ENCODE measurements at places on chromosomes 5 and 9.

DNA sequence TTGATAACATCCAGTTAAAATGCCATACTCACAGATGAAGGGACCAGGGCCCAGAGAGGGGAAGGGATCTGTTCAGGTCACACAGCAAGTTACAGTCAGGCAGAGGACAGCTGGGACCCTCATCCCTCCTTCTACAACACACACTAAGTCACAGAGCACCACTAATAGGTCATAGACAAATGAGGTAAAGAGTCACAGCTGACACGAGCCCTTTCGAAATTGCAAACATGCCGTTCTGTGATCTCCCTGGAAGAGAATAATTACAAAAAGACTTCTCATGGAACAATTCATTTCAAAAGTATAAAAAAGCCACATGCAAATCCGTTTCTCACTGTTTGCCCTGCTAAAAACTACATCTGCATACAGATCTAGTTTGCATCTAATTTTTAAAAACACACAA lies 15.5 kb downstream of the IGFBPL1 start:
- DNase-seq = no peak

- DNase-seq = no peak
Measured at GRCh38 chr5:75116856-75117255, 64.5 kb upstream of the GCNT4 start.

DNA sequence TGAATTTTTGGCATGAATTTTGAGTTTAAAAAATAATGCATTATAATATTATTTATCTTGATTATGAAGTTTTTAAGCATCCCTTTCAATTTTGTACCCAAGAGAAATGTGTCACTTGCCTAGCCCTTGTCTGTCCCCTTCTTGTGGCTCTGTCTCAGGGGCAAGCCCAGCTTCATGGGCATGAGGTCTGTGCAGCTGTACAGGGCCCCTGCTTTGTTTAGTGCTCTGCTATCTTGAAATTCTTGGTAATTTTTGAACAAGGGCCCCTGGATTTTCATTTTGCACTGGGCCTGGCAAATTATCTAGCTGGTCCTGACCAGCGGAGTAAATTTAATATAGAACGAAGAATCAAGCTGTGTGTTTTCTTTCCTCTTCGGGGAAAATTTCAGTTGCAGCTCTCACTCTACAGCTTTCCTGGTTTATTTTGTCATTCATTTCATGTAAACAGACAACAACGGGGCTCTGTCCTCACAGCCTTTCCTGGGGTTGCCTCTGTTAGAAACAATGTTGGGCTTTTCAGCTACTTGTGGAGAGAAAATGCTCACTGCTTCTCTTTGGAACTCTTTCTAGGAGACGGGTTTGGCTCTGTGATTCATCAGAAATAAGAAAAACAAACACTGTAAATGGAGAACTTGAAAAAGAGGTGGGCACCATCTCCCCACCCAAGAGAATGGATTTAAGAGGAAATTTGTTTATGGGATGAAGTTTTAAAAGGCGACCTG lies 41.1 kb downstream of the LIX1 start:
- no peak for DNase-seq

- DNase-seq = peak; percentile 49
Measured at GRCh38 chr5:178213748-178214151, 9.4 kb downstream of the HNRNPAB start.

GRCh38 chr5:137200906-137201700 lies 298.0 kb downstream of the SPOCK1 start:
- no peak for DNase-seq

GRCh38 chr9:15329539-15330109 lies 22.6 kb upstream of the TTC39B start:
- DNase-seq = no peak

GRCh38 chr9:130995086-130996011 lies 13.6 kb upstream of the LAMC3 start:
- DNase-seq = peak; percentile 72

GRCh38 chr5:172758077-172758833 lies 12.7 kb downstream of the DUSP1 start:
- peak; percentile 80 for DNase-seq

DNA sequence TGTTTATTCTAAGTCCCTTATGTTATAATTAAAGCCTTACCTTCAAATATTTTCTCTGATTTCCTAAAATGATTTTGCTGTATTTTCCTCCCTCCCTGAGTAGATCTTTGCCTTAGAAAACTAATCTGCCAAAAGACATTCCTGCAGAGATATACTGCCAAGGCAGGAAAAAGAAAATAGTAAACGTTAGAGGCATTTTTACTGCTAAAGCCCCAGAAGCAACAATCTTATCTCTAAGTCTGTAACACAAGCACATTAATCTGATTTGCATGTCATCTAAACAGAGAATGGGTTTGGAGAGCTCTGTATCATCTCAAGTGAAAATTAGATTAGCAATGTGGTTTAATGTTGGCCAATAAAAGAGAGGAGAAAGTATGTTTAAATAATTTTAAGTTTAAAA lies 847.7 kb downstream of the MAT2B start:
- no peak for DNase-seq

GRCh38 chr5:17769277-17769676 lies 135.0 kb downstream of the TAF11L14 start:
- DNase-seq = no peak

- DNase-seq = no peak
Measured at GRCh38 chr5:78521455-78521854, 127.1 kb downstream of the LHFPL2 start.

DNA sequence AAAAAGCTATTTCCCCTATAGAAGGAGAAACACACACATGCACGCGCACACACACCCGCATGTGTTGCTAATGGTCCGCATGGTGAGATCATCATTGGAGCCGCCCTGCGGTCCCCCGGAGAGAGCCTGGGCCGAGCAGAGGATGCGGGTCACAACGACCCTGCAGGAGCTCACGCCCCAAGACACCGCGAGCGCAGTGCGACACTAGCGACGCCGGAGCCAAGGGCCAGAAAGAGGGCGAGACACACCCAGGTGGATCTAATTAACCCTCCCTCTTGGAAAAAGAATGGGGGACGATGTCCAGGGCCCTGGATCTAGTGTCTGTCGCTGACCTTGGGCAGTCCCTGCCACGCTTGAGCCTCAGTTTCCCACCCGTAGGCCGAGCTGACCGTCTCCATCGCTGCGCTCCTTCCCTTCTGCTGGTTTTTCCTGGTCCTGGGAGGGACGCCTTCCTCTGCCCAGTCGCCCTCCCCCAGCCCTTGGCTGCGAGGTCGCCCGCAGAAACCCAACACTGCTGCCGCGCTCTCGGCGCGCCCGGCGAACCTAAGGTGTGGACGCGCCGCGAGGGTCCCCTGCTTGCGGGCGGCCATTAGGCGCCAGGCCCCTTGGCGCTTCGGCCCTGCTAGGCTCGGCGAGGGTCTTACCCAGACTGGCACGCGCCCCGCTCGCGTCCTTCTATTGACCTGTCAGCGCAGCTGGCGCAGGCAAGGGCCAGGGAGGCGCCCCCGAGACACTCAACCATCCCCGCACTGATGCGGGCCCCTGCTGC lies 47.5 kb upstream of the RNF20 start:
- DNase-seq = peak; percentile 51

DNA sequence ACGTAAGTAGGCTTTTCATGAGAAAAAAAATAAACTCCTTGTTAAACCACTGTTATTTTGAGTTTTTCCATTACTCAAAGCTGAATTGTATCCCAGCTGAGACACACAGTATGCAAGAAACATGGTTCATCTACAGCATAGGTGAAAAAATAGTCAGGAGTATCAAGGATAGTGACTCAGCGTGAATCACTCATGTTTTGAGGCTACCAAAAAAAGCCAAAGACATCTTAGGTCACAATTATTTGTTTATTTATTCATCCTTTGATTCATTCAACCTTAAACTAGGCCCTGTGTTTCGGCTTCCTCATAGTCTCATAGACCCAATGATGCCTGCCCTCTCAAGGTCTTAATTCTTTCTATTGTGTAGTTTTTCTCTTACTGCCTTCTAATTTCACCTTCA lies 32.9 kb upstream of the STX17 start:
- peak; percentile 73 for DNase-seq

DNA sequence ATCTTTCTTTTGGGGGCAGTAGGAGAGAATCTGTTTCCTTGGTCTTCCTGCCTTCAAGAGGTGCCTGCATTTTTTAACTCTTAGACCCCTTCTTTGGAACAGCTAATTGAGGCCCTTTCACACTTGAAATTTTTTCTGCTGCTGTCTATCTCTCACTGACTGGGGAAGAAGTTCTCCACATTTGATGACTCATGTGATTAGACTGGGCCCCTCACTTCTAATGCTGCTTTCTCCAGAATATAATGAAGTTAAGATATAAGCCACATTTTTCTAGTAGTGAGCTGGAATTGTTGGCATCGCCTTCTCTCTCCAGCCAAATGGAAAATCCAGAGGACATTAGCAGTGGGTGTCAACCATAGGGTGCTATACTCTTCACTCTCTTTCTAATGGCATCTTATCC lies 12.4 kb downstream of the ZNF474 start:
- DNase-seq = peak; percentile 85

DNA sequence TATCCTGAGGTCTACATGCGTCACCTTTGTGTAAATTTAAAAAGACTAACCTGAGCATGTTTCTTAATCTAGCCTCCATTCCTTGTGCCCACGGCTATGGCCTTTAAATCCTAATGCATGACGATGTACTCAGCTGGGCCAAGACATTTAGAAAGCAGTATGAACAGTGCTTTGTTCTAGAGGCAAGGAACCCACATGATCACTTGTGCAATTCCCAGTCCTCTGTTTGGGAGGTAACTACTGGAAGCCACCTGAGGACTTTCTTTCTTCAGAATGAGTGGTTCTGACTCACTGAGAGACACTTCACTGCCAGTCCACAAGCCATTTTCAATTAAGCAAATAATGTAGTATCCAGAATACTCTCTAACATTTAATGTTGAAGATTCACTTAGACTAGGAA lies 181.3 kb downstream of the RAB3C start:
- DNase-seq = peak; percentile 14

- DNase-seq = peak; percentile 59
Measured at GRCh38 chr9:113468716-113469448, 5.4 kb downstream of the RGS3 start.

DNA sequence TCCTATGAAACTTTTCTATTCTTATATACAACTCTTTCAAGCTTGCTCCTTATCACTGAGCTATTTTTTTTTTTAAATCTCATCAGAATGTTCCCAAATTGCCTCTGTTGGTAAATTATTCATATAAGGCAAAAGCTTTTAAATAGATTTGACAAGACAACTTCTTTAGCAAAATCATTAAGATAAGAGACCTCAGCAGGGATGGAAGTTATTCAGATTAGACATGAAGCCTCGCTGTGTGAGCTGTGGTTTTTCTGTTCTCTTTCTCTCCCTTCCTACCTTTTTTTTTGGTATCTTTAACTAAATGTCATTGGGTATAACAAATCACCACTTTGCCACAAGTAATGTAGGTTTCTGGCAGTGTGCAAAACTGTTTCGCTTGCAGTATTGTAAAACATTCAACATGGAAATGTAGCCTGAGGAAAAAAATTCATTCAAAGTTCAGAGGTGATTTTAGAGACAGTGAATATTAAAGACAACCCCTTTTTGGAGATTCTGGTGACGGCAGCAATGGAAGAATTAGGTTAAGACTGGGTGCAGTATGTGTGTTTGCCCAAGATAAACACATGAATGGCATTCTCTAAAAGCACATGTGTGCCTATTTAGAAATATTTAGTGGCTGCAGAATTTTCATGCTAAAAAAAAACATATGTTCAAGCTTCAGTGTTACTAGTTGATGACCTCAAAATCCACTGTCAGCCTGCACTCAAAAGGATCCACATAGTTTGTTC lies 467.1 kb downstream of the ZNF608 start:
- DNase-seq = no peak

DNA sequence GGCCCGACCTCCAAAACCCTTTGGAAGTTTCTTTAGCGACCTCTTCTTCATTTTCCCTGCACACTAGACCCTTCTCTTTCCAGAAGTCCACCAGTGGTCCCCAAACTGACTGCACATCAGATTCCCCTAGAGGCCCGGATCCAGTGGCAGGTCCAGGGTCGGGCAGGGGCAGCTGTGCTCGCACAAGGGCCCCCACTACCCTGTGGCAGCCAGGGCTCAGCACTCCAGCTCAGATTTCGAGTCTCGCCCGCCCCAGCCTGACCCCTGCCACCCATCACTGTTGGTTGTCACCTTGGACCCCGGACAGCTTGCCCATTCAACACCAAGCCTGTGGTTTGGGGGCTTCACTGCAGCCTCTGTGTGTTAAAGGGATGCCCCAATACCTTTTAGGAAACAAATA lies 7.8 kb upstream of the ZDHHC12 start:
- DNase-seq = no peak

GRCh38 chr5:78691084-78691960 lies 42.8 kb upstream of the LHFPL2 start:
- no peak for DNase-seq

GRCh38 chr5:88426441-88426840 lies 157.8 kb upstream of the TMEM161B start:
- DNase-seq = peak; percentile 59

- no peak for DNase-seq
Measured at GRCh38 chr5:41012318-41012717, 58.8 kb downstream of the MROH2B start.

- peak; percentile 98 for DNase-seq
Measured at GRCh38 chr9:93091453-93092081, 4.5 kb upstream of the CARD19 start.

DNA sequence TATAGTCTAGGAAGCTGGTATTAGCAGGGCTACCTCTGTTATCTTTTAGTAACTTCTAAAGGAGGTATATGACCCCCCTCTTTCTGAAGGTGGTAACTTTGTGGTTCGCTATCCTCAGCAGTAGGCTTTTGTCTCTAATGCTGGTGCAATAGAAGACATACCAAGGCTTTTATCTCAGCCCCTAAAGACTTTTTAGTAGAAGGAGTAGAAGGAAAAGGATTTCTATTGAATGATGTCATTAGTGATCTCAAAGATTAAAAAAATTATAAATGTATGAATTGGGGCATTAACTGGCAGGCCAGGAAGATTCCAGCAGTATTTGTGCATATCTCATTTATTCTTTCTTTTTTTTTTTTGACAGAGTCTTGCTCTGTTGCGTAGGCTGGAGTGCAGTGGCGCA lies 78.2 kb downstream of the RAI14 start:
- DNase-seq = no peak

GRCh38 chr9:107667231-107668070 lies 177.9 kb upstream of the KLF4 start:
- DNase-seq = no peak

GRCh38 chr9:126794441-126794840 lies 10.4 kb upstream of the ZBTB43 start:
- DNase-seq = no peak

DNA sequence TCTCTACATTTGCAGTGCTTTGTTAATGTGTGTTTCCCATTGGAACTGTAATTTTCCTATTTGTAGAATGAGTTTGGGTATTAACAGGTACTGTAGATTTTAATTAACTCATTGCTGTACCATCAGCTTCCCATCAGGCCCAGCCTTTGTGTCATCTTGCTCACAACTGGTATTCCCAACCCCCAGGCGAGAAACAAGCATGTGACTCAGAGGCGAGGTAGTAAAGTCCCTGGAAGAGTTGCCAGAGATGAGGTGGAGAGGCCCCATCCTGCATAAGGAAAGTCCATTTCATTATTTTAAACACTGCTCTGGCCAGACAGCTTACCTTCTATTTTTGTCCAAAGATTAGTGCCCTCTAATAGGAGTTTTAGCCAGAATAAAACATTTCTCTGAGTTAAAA lies 29.9 kb downstream of the ADCY2 start:
- peak; percentile 22 for DNase-seq

GRCh38 chr9:76687861-76688391 lies 76.3 kb upstream of the PCA3 start:
- peak; percentile 98 for DNase-seq
